ENCODE measurements at places on chromosomes 5 and 9.

- DNase-seq = no peak
Measured at GRCh38 chr9:125932012-125932411, 184.8 kb downstream of the PBX3 start.

DNA sequence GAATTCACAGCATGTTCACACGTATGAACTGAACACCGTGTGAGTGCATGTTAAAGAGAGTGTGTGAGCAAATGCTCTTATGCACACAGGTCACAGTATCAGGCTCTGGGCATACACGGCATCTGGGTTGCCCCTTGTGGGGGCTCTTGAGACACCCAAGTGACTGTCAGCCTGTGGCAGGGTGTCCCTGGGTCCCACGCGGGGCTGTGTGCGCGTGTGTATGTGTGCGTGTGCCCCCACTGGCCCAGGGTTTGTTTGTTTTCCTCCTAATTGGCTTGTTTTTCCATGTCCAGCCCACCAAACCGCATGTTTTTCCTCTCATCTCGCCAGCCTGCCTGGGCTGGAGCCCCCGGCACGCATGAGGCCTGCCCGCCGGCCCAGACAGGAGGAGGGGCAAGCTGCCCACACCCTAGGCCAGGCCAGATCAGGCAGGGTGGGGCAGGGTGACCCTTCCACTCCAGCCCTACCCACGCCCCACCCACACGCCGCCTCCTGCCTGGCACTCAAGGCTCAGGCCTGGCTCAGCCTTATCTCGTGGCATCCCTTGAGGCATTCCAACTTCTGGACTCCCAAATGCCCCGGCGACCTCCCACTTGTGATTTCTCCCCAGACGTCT is 28.8 kb downstream of the CNTFR start:
- DNase-seq = no peak

DNA sequence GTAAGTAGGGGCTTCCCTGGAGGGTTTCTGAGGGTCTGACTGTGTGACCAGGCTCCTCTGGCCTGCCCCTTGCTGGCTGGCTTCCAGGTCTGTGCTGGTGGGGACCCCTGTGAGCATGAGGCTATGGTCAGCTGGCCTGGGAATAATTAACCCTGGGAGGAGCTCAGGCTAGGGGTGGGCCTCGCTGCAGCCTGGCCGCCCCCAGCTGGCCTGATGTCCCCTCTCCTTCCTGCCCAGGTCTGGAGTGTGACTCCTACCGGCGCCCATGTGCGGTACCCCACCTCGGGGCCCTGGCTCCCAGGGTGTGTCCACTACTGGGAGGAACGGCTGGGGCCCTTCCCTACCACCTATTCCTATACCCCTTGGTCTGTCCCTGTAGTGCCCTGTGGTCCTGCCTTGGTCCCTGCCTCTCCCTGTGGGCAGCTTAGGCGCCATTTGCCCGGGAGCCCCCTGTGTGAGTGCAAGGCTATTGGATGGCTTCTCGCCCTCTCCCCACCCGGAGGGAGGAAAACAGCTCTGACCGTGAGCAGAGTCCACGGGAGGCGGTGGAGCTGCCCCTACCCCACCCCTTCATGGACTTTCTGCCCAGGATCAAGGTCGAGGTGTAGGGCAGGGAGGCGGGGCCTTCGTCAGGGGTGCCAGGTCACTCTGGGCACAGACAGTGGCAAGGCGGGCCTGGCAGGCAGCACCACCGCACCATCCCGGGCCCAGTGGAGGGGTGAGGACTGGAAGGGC is 9.4 kb downstream of the RXRA start:
- DNase-seq = no peak

- no peak for DNase-seq
Measured at GRCh38 chr5:171093598-171093997, 215.4 kb upstream of the TLX3 start.

Data from hematopoietic multipotent progenitor cell treated with erythropoietin and hydrocortisone succinate and interleukin-3 and kit ligand, for 15 days (in vitro differentiated cells).